ENCODE measurements at places on chromosomes 16 and 17. TPM values are rescaled to one million over a fixed set of nuclear protein-coding genes. Genes with fewer than 3 reads are reported as not detected.

KIFC3 gene
- 139 TPM for total RNA-seq

NUFIP2 gene
- 59.2 TPM for total RNA-seq

CRHR1 gene
- total RNA-seq, result 0.09 TPM

MMP25 gene
- 1.3 TPM for total RNA-seq

CES1 gene
- total RNA-seq, result 34.8 TPM

EVI2A gene
- total RNA-seq, result not detected

ALDH3A1 gene
- total RNA-seq, result 780 TPM

SPAG5 gene
- total RNA-seq, result 69.3 TPM

CCL2 gene
- 6.2 TPM for total RNA-seq

ASPA gene
- not detected for total RNA-seq

CD300LB gene
- total RNA-seq, result not detected

DPEP3 gene
- not detected for total RNA-seq

TNFRSF17 gene
- not detected for total RNA-seq

NUPR1 gene
- total RNA-seq, result 13.1 TPM

SRCIN1 gene
- total RNA-seq, result 3.5 TPM

CHST5 gene
- total RNA-seq, result not detected

PIGS gene
- 63.4 TPM for total RNA-seq

OR2C1 gene
- not detected for total RNA-seq

OTOP3 gene
- not detected for total RNA-seq

NETO2 gene
- 72.4 TPM for total RNA-seq

ARHGAP23 gene
- total RNA-seq, result 65.4 TPM

CSHL1 gene
- not detected for total RNA-seq

CHRNE gene
- total RNA-seq, result 0.11 TPM

WNT3 gene
- total RNA-seq, result 3.9 TPM

GPR179 gene
- 0.02 TPM for total RNA-seq

CYGB gene
- total RNA-seq, result 1.7 TPM

EFCAB5 gene
- total RNA-seq, result 0.63 TPM

ABCA6 gene
- not detected for total RNA-seq

SMIM22 gene
- not detected for total RNA-seq

MT1F gene
- total RNA-seq, result 20.1 TPM

TCAP gene
- total RNA-seq, result 0.80 TPM

NOTUM gene
- 0.33 TPM for total RNA-seq

CCL14 gene
- not detected for total RNA-seq

TP53TG3D gene
- total RNA-seq, result 1.0 TPM

CORO1A gene
- total RNA-seq, result 2.0 TPM

EPOP gene
- 12.0 TPM for total RNA-seq

KARS1 gene
- 160 TPM for total RNA-seq

SPATA32 gene
- total RNA-seq, result 0.15 TPM

PNMT gene
- total RNA-seq, result 0.44 TPM

USP32 gene
- total RNA-seq, result 31.6 TPM

TVP23B gene
- total RNA-seq, result 56.8 TPM

Data from A549 treated with AZD2906 at 1 μM for 4 hours (cell line).